HL-60 (cell line): ENCODE measurements at places on chromosomes 16 and 17.

DNA sequence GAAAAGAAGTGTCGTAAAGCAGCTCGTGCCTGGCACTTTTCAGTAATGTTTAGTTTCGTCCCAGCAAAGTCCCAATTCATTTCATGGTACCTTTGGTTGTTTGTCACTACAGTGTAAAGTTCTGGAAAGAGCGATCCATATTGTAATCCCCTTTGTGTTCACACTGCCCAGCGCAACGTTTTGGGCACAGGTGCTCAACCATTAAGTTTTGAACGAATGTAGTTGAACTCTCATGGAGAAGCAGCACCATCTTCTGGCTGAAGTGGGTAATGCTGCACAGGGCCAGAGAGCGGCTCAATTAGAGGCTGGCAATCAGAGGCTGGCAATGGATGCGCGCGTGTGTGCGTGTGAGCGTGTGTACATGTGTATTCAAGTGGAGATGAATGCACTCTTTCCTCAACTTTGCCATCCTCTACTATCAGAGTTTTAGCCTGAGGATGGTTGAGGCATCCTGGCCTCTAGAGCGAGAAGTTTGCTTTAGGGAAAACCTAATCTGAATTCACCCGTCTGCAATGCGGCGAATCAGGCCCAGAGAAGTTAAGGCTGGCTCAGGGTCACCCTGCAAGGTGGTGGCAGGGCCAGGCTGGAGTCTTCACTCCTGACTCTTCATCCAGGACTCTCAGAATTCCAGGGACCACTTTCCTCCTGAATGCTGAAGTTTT, 29.9 kb downstream of the DYNLL2 start:
- DNase-seq, result peak; percentile 77

- DNase-seq, result peak; percentile 77
Measured at GRCh38 chr17:8220783-8221662, 10.6 kb upstream of the AURKB start.

GRCh38 chr17:68349157-68349556, 57.9 kb downstream of the ARSG start:
- DNase-seq, result no peak

DNA sequence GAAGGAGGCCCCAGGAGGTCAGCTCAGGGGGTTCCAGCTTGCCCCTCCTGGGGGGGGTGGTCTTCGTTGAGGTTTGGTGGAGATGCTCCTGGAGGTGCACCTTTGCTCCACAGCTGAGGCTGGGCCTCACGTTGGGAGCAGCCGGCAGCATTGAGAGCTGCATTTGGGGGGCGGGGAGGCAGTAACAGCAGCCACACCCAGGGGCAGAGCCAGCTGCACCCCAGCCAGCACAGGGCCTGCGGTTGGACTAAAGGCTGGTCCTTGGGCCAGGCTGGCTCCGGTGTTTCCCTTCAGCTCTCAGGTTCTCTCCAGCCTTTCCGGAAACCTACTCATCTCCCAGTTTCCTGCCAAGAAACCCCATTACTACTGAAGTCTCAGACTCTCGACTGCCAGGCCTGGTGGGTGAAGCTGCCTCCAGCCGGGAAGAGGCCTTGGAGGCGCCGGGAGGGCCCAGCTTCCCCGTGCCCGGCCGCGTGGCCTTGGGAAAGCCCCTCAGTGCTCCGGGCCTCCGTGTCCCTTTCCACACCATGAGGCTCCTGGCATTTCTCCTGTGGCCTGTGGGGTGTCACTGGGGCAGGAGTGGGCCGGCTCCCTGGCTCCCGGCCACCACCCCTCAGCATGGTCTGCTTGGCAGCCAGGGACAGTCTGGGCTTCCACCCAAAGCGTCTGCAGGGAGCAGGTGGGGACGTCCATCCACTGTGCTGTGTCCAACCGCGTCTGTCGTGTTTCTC, 14.0 kb upstream of the BAIAP2 start:
- DNase-seq, result no peak

- DNase-seq, result no peak
Measured at GRCh38 chr16:30794634-30795033, 7.6 kb upstream of the ZNF629 start.

GRCh38 chr17:3004150-3004801, 59.1 kb downstream of the OR1D5 start:
- DNase-seq, result peak; percentile 85

- no peak for DNase-seq
Measured at GRCh38 chr17:64653985-64654355, 8.1 kb downstream of the SMURF2 start.

GRCh38 chr16:26762594-26762993, 304.1 kb upstream of the C16orf82 start:
- no peak for DNase-seq

DNA sequence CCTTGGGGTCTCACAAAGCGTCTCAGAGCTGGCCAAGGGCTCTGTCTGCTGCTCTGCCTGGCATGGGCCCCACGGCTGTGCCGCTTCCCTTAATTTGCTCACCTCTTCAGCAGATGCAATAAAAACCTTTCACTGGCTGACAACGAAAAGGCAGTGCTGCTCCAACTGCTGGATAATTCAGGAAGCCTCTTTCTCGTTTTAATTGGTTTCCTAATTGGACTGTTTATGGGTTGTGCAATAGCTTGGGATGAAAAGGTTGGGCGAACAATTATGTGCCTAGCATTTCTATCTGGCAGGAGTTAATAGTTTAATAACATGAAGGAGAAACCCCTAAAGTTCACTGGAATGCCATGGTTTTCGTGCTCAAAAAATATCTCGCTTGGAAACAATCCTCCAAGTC, 234.1 kb upstream of the IRX5 start:
- DNase-seq, result no peak

GRCh38 chr17:36641877-36642845, 40.8 kb downstream of the MRM1 start:
- no peak for DNase-seq

GRCh38 chr17:7435676-7436555, 681 bp downstream of the TMEM102 start:
- DNase-seq, result peak; percentile 61

DNA sequence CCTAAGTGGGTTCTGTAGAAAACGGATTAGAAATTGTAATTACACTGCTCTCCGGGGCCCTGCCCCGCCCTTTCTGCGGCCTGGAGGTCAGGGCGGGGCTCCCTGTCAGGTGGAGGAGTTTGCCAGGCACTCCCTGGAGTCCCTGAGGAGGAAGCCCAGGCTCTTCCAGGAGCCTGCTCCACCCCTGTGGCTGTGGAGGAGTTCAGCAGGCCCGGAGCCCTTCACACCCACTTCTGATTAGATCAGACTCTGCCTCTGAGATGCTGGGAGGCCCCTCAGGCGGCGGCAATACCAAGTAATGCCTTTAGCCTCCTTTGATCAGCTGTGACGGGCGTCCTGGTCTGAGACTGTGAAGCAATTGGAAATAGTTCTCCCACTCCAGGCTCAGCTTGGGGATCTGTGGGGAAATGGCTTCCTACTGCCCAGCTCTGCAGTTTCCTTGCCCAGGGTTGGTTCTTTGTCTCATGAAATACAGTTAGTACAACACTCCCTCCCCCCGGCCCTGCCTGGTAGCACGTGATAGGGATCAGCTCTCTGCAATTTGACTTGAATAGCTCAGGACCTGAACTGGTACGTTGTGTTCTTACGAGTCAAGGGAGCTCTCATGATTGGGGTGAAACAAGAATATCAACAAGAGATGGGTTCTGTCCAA, 22.3 kb downstream of the BAIAP2 start:
- DNase-seq, result no peak

- no peak for DNase-seq
Measured at GRCh38 chr17:57259817-57260216, 3.5 kb downstream of the MSI2 start.

DNA sequence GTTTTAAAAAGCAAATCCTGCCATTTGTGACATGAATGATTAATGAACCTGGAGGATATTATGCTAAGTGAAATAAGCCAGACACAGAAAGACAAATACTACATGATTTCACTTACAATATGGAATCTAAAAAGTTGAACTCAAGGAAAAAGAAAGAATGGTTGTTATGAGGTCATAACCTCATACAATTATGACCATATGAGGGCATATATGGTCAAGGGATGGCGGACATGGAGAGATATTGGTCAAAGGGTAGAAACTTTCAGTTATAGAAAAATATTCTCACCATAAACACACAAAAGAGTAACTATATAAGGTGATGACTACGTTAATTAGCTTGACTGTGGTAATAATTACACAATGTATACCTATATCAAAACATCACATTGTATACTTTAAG, 56.5 kb downstream of the MYO1D start:
- DNase-seq, result no peak

- peak; percentile 8 for DNase-seq
Measured at GRCh38 chr17:79183293-79184158, 108.9 kb downstream of the ENGASE start.

GRCh38 chr17:62715882-62716390, 88.5 kb downstream of the MRC2 start:
- no peak for DNase-seq

DNA sequence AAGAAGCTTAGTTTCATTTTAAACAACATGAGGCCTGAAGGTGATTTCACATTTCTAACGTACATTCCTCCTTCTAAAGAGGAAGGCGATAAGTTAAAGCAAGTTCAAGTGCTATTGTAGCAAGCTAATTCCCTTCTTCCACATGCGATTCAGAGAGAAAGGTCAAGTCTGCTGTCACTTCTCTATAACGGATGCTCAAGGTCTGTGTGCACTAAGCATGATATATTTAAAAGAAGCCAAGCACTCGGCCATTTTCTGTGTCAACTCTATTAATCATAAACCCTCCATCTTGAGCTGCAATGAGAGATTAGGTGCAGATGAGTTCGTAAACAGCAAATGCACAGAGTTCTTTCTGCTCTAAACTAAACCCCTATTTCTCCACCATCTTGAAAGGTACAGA, 568.8 kb upstream of the ZFHX3 start:
- no peak for DNase-seq

DNA sequence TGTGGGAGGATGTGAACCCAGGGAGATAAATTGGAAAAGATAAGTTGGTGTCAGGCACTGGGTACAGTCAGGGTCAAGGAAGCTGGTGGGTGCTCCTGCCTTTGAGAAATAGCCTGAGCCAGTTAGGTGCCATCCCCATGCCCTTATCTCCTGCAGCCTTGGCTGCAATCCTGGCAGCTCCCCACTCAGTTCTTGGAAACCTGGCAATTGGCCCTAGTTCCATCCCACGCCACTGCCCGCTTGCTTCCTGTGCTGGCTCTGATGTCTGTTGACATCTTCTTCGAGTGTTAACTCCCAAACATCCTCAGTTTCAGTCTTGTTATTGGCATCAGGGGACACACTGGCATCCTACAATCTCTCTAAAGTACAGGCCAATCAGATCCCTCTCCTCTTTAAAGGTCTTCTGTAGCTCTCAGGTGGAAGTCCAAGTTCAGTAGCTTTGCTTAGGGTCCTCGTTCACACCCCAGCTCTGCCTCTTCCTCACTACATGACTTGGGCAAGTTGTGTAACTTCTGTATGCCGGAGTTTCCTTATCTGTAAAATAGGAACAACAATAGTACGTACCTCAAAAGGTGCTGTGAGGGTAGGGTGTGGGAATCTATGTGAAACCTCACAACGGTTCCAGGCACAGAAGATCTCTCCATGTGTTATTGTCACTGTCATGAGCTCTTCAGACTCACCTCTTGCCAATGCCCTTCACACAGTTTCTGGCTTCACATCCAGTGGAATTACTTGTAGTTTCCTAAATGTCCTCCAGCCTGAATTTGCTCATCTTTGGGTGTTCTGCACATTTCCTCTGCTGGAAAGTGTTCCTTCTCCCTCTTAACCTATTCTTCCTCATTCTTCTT, 13.5 kb upstream of the PRKAR1A start:
- DNase-seq, result peak; percentile 62

DNA sequence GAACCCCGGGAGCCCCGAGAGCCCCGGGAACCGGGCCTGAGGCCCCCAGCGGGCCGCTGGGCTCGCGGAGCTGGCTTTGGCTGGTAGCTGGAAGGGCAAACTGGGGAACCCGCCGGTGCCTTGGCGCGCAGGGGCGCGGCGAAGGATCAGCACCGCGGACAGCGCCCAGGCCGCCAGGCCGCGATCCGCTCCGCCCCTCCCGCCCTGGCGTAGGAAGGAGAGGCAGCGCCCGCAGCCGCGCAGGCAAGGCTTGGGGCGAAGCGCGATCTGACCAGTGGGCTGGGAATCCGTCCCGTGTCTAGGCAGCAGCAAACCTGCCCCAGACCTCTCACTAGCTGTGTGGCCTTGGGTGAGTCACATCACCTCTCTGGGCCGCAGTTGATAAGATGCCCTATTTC, 331 bp upstream of the CCDC92B start:
- DNase-seq, result peak; percentile 31

DNA sequence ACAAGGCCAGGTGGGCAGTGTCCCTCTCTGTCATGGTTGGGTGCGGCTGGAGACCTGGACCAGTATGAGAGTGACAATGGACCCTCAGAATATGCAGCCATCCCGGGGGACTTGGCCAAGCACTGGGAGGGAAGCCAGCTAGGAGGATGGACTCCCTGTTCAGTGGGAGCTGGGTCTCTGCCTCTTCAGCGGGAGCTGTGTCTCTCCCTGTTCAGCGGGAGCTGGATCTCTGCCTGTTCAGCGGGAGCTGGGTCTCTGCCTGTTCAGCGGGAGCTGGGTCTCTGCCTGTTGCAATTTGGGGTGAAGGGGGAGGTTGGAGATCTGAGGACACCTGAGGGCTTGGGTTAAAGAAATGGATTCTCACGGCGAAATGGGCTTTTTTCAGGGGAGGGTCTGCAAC, 3.8 kb upstream of the PRSS33 start:
- no peak for DNase-seq

- no peak for DNase-seq
Measured at GRCh38 chr17:55895112-55895759, 144.4 kb downstream of the PCTP start.

DNA sequence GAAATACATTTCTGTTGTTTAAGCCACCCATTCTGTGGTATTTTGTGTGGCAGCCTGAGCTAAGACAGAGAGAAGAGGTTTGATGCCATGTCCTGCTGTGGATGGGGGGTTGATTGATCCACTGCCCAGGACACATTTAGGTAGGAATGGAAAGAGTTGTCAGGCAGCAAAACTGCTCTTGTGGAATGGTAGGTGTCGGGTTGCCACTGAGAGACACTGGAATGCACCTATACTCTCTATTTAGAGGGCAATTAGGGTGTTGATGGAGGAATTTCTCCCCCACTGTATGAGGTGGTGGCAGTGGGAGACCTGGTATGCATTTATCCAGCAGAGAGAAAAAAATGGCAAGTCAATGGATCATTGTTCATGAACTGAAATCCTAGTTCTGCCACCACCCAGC, 30.9 kb downstream of the CBLN1 start:
- DNase-seq, result no peak

GRCh38 chr17:3917391-3917931, 1.2 kb upstream of the P2RX1 start:
- peak; percentile 76 for DNase-seq
